Midbrain (tissue), 1 donor: ENCODE measurements at places on chromosomes 2 and 18.

DNA sequence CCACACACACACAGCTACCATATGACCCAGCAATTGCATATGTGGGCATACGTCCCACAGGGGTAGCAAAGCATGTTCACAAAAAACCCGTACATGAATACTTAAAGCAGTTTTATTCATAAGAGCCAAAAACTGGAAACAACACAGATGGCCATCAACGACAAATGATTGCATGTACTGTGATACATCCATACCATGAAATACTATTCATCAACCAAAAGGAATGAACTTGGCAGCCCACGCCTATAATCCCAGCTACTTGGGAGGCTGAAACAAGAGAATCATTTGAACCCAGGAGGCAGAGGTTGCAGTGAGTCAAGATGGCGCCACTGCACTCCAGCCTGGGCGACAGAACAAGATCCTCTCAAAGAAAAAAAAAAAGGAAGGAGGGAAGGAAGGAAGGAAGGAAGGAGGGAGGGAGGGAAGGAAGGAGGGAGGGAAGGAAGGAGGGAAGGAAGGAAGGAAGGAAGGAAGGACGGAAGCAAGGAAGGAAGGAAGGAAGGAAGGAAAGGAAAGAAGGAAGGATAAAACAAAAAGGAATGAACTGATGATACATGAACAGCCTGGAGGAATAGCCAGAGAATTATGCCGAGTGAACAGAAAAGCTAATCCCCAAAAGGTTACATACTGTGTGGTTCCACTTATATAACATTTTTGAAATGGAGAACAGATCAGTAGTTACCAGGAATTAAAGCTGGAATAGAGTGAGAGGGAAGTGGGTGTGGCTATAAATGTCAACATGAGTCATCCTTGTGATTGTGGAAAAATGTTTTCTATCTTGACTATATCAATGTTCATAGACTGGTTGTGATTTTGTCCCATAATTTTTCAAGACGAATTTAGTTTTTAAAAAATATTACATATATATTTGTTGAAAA lies 19.6 kb upstream of the YPEL5 start:
- DNase-seq = no peak

GRCh38 chr2:238810321-238810720 lies 37.6 kb upstream of the TWIST2 start:
- no peak for DNase-seq

DNA sequence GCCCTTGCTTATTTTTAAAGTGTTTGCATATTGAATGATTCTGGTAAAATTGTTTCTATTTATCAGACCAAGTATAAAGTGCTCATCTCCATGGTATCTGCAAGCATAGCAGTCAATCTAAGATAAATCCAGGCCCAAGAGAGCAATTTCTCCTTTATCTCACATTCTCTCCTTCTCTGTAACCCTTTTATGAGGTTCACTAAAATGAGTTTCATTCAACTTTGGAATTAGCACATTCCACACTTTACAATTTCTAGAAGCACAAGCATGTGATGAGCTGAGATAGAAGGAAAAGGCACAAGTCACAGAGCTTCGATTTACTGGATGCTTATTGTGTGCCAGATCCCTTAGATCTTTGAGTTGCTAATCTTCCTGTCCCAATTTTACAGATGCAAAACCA lies 97.3 kb downstream of the CNTNAP5 start:
- no peak for DNase-seq

DNA sequence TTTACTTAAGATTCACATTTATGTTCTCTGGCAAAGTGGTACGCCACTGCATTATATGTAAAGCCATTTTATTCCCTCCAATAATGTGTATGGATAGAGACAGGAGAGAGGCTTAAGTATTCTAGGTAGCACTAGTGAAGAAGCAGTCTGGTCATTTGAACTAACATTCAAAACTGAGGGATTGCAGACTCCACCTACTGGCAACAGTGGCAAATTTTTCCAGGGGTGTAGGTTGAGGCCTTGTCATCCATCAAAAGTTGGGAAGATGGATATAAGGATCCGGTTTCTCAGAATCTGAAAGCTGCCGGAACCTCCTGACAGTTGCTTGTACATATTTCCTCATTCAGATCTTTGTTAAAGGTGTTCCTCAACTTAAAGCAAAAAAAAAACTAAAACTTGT lies 465.5 kb upstream of the FSHR start:
- no peak for DNase-seq

DNA sequence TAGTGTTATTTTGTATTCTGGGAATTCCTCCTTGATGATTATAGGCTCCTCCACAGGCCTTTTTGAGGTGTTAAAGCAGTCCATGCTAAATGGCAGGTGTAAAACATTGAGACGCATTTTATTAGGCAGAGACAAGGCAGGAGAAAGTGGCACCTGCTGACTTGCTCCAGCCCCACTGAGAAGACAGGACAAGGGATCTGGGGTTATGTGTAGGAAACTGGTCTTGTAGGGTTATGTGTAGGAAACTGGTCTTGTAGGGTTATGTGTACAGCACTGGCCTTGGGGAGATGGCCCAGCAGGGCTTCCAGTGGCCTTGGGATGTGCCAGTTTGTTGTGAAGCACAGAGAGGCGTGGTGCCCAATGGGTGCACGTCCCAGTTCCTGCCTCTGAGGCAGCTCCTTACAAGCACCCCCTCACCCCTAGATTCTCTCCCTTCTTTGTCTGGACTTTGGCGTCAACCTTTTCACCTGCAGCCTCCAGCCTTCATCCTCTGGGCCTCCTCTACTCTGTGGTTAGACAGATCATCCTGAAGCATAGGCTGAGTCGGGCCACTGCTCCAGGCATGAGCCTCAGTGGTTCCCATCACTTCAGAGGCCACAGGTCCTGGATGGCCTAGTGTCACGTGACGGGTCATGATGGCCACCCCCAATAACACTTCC lies 921 bp upstream of the FABP1 start:
- DNase-seq = no peak

DNA sequence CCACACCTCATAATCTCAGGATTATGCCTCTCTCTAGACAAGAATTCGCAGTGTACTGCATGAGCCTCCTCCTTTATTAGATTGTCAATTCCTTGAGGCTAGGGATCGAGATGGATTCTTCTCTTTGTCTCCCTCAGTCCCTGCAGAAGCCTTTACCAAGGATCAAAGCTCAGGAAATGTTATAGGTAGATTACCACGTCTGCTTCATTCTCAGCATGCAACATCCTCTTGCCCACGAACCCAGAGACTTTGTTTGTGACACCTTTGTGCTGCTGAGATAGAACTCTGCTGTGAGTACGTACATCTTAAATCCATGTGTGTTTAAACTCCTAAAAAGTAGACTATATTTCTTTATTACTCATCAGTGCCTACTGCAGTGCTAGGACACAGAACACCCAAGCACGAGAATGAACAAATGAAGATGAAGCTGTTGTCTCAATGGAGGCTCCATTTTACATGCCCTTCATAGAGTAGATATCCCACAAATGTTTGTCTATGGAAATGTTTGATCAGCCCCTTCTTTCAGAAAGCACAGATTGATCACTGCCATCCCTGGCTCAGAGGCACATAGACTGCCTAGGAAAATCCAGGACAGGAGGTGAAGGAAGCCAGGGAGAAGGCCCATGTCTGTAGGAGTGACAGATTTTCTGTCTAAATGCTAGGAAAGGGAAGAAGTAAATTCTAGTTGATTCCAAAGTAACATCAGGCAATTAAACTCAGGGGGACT lies 98.8 kb upstream of the KLHL29 start:
- DNase-seq = no peak

DNA sequence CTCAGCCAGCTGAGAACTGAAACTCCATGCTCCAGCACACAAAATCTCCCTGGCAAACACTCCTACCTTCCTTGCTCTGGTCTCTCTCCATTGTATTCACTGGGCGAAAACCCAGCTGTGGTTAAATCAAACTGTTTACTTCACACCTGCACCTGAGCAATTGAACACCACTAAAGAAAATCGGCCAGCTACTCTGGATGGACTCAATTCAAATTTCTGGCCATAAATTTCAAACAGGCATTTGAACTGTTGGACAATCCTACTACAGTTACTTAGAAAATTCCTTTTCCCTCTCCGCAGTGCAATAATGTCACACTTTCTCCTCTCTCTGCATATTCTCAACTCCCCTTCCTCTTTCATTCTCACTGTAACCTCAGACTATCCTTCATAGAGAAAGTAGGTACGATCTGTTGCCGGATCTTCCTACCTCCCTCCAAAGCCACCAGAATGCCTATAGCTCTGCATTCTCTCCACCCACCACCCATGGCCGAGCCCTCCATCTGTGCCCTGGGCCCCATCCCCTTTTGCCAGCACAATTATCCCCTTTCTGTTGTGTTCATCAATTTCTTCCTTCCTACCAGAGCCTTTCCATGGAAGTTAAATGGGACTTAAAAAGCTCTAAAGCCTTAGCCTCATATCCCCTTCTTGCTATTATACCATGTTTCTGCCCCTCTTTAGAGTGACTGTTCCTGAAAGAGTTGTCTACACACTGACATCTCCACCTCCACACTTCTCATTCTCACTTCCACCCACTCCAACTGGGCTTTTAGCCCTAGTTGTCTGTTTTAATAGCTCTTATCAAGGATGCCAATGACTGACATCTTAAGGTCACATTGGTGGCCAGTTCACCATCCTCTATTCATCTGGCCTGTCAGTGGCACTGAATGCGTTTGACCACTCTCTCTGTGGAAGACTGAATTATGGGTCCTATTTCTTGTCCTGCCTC lies 127.5 kb upstream of the SLC1A4 start:
- DNase-seq = no peak

DNA sequence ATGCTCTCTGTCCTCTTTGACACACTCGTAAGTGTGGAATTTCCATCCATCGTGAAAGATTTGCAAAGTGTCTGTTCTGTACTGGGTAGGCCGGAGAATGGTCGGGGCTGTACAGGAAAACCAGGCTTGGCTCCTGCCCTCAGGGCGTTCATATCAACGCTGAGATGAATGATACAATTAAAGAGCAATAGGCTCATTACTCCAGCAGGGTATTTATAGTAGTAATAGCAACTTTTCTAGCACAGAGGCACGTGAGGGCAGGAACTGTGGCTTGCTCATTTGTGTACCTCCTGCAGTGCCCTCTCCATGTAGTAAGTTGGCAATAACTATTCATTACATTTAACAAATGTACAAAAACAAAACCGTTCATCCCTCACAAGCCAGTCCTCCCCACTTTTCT lies 5.3 kb upstream of the NCK2 start:
- DNase-seq = no peak
